ENCODE measurements at places on chromosomes 11 and 22. TPM values are rescaled to one million over a fixed set of nuclear protein-coding genes. Genes with fewer than 3 reads are reported as not detected.

Gene HBD
- not detected for polyA plus RNA-seq

Gene TEF
- polyA plus RNA-seq = 5.4 TPM

Gene DEFB108B
- polyA plus RNA-seq = not detected

Gene CLTCL1
- 3.7 TPM for polyA plus RNA-seq

Gene MPPED2
- polyA plus RNA-seq = 7.9 TPM

Gene PYGM
- polyA plus RNA-seq = 5.7 TPM

Gene SBF2
- polyA plus RNA-seq = 32.7 TPM

Gene KCNJ4
- 0.30 TPM for polyA plus RNA-seq

Gene EIF4ENIF1
- 13.3 TPM for polyA plus RNA-seq

Gene SPDYC
- not detected for polyA plus RNA-seq

Gene KCNJ11
- 1.6 TPM for polyA plus RNA-seq

Gene OR8K1
- polyA plus RNA-seq = not detected

All from hepatocyte (in vitro differentiated cells).